ENCODE measurements at places on chromosomes 16 and 17. TPM values are rescaled to one million over a fixed set of nuclear protein-coding genes. Genes with fewer than 3 reads are reported as not detected.

DNA sequence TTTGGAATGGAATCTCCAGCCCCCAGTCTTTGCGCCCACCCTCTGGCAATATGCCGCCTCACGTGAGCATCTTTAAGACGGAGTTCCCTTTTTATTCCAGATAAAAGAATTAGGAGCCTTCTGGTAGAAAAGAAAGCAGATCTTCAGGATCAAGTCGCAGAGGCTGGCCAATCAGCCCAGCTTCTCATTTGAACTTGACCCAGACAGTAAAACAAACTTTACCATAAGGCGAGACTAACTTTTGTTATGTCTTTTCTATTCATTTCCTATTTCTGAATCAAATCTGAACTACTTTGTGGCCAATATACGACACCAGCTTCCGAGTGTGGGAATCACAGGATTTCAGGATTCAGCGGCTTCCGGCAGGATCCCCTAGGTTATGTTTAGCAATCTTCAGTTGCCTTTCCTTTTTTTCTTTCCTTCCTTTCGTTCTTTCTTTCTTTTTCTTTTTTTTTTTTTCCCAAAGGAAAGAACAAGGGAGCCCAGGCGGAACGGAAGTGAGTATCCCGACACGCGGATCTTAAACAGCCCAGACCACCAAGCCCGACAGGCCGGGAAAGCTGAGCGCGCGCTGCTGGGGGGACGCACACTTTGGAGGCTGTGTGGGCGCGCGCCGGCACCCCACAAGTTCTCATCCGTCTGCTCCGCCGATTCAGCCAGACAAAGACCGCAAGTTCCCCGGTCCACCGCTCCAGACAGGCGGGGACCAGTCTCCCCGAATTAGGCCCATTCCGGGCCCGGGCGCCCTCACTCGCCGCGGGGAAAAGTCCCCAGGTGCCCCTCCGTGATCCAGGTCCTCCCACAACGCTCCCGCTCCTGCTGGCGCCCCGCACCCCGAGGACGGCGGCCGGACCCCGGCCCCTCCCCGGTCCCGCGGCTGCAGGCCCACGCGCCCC is 633 bp downstream of the TBC1D16 start:
- H3K27me3 ChIP-seq = peaks cover 1% of the 10 kb centered on the region
- peak overlapping the region; percentile 97 for H3K4me3 ChIP-seq
- DNase-seq = peak; percentile 25
- H3K4me1 ChIP-seq = peaks cover 23% of the 10 kb centered on the region
- peak overlapping the region; percentile 91 for H3K27ac ChIP-seq
- H3K36me3 ChIP-seq = no peaks in the 10 kb centered on the region

DNA sequence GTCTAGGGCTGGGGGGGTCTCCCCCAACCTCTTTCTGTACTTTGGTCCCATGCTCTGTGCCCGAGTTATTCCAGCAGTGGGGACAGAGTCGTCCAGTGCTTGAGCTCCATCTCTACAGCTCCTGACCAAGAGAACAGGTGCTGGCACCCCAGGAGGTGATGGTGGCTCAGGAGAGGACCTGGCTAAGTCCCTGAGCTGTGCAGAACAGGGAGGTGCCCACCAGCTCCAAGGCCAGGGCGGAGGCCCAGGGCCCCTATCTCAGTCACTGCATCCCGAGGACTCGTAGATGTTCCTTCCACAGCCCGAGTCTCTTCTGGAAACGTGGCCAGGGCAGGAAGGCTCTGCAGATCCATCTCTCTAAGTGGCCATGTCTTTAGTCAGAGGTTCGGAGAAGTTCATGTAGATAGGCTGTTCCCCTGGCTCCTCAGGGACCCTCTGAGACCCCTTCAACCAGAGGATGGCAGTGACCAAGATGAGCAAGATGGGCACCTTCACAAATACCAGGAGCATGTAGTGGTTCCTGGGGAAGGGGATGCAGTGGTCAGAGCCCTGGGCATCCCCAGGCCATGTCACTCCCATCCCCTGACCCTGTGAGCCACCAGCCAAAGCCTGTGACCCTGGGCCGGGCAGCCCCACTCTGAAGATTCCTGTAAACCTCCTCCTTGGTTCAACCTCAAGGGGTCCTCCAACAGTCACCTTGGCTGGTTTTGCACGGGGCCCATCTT is 8.7 kb downstream of the CD300LB start:
- H3K27me3 ChIP-seq = peaks cover 3% of the 10 kb centered on the region
- no peaks in the 10 kb centered on the region for H3K4me1 ChIP-seq
- H3K27ac ChIP-seq = no peak overlapping the region
- DNase-seq = no peak

- no peaks in the 10 kb centered on the region for H3K36me3 ChIP-seq
- H3K27me3 ChIP-seq = peaks cover 5% of the 10 kb centered on the region
- peaks cover 33% of the 10 kb centered on the region for H3K4me1 ChIP-seq
- peak overlapping the region; percentile 91 for H3K27ac ChIP-seq
- peak overlapping the region; percentile 86 for H3K4me3 ChIP-seq
- DNase-seq = no peak
These were observed 8.2 kb downstream of the NHERF2 start for GRCh38 chr16:2034696-2035430.

DNA sequence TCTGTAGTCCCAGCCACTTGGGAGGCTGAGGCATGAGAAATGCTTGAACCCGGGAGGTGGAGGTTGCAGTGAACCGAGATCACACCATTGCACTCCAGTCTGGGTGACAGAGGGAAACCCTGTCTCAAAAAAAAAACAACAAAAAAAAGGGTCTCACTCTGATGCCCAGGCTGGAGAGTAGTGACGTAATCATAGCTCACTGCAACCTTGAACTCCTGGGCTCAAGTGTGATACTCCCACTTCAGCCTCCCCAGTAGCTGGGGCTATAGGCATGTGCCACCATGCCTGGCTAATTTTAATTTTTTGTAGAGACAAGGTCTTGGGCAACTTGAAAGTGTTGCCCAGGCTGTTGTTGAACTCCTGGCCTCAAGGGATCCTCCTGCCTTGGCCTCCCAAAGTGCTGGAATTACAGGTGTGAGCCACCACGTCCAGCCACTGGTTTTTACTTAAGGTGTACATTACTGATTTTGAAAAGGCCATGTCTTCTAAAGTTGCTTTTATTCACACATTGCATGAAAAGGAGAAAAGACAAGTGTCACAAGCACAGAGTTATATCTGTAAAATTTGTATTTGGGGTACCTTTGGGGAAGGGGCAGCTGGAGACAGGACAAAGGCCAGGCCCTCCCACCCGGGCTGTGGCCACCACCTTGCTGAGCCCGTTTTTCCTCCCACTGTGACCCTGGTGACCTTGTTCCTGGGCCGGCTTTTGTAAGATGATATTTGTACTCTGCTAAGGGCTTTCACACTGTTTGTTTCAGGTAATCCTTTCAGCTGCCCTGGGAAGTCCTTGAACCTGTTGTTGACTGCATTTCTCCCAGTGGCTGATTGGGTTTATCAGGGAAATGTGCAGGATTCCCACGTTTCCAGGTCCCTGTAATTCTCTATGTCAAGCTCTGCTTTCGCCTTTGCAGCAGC is 11.5 kb downstream of the GPT2 start:
- no peak for DNase-seq
- H3K27ac ChIP-seq = no peak overlapping the region
- no peak overlapping the region for H3K4me3 ChIP-seq
- H3K36me3 ChIP-seq = no peaks in the 10 kb centered on the region

DNA sequence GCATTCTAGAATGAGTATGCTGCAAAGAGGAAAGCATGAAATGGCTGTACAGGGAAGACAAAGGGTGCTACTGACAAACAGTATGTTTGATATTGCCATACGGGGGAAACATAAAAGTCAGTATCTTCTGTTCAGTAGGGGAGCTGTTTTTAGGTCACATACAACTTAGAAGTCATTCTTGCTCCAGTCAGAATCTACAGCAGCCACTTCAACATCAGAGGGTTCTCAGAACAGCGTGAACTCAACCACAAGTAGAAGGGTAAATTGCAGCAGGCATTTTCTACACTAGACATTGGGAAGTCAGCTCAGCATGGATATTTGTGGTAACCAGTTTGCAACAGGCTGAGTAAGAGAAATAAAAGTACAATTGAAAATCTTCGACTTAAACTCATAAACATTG is 1241.8 kb upstream of the GOT2 start:
- no peak for DNase-seq
- no peak overlapping the region for H3K4me3 ChIP-seq
- H3K27me3 ChIP-seq = no peaks in the 10 kb centered on the region

The SRSF2 gene
- total RNA-seq = 171 TPM

The APPBP2 gene
- 53.0 TPM for total RNA-seq

The ENPP7 gene
- total RNA-seq = not detected

The ASPA gene
- not detected for total RNA-seq

The RAD51D gene
- total RNA-seq = 12.4 TPM

GRCh38 chr16:77212741-77213541 is 13.7 kb downstream of the SYCE1L start:
- H3K27me3 ChIP-seq = peaks cover 10% of the 10 kb centered on the region
- no peak overlapping the region for H3K4me3 ChIP-seq
- H3K4me1 ChIP-seq = peaks cover 11% of the 10 kb centered on the region
- no peaks in the 10 kb centered on the region for H3K36me3 ChIP-seq
- DNase-seq = no peak
- H3K27ac ChIP-seq = no peak overlapping the region

DNA sequence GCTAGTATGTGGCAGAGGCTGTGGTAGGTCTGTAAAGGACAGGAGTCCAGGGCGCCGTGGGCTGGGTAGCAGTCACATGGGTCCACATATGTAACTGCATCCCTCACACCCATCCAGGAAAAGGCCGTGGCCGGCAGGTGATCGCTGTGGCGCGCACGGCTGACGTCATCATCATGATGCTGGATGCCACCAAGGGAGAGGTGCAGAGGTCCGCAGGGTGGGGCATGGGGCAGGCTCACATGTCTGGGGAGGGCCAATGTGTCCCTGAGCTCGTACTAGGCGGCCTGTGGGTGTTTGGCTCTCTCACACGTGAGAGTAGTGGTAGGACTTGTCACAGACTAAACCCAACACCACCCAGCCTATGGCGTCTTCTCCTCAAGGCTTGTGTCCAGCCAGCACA is 9.0 kb upstream of the MYO15A start:
- H3K27me3 ChIP-seq = no peaks in the 10 kb centered on the region
- H3K4me3 ChIP-seq = no peak overlapping the region
- H3K36me3 ChIP-seq = peaks cover 7% of the 10 kb centered on the region
- H3K27ac ChIP-seq = no peak overlapping the region
- DNase-seq = no peak

DNA sequence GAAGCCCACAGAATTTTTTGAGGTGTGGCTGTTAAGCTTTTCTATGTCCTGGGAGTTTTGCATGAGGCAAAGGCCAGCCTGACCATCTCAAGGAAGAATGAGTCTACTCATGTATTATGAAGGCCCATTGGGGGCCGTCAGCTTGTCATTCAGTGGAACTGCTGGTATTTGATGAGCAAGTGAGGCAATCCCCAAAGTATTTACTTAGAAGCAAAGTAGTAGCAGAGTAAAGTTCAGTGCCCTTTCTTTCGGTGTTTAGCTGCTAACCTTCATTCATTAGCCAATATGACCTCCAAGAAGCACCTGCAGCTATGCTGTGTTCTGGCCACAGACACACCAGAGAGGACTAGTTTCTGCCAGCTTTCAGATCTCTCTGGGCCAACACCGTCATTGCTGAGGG is 80.2 kb downstream of the RPA1 start:
- H3K27ac ChIP-seq = no peak overlapping the region
- peaks cover 12% of the 10 kb centered on the region for H3K4me1 ChIP-seq
- no peak overlapping the region for H3K4me3 ChIP-seq
- peaks cover 44% of the 10 kb centered on the region for H3K27me3 ChIP-seq

DNA sequence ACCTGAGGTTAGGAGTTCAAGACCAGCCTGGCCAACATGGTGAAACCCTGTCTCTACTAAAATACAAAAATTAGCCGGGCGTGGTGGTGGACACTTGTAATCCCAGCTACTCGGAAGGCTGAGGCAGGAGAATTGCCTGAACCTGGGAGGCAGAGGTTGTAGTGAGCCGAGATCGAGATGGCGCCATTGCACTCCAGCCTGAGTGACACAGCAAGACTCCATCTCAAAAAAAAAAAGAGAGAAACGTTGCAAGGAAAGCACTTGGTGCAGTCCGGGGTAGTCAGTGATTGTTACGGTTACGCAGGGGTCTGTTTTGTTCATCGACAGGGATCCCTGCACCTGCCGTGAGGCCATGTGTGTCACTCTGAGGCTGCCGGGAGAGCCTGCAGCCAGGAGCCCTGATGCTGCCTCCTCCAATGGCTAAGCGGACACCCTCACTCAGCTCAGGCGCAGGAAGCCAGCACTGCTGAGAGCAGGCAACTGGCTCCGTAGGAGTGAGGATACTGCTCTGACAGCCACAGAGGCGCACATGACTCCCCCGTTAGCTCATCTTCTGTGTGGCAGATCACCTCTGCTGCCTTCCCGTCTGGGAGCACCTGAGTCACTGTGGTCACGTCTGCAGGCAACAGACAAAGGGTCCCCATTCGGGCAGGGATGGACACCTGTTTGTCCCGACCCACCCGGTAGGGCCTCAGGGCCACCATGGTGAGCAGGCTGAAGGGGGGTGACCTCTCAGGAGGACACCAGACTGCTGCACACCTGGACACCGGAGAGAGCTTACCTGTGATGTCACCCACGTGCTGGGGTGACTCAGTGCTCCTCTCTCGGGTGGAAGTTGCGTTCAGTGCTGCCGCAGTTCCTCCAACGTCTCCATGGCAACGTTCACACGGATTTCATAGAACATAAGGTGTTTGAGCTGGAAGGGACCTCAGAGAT is 5.2 kb upstream of the RAB26 start:
- H3K4me3 ChIP-seq = no peak overlapping the region
- H3K27ac ChIP-seq = no peak overlapping the region
- H3K27me3 ChIP-seq = peaks cover 6% of the 10 kb centered on the region
- no peak for DNase-seq
- peaks cover 9% of the 10 kb centered on the region for H3K4me1 ChIP-seq

The CPNE7 gene
- total RNA-seq = 17.3 TPM

DNA sequence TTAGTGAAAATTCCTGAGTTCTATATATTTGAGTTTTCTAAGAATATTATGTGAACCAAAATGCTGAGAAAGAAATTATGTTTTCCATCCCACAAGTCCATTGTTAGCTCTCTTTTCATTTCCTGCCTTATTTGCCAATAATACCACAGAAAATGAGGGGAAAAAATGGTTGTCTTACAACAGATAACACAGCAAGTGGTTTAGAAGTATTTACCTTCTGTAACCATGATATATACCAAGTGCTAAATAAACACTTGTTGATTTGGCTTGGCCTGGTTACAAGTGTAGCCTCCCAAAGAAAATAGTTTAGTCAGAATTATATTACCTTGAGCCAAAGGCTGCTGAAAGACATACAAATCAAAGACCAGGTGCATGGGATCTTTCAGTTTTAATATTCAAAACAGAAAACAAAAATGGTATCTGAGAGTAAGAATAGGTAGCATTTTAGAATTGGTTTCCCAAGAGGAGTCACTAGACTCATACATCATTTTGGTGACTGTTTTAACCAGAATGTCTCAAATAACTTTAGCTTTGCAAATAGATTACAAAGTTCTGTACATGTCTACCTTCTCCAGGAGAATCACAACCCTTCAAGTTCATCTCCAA is 439.8 kb upstream of the DYNLRB2 start:
- peaks cover 6% of the 10 kb centered on the region for H3K27me3 ChIP-seq
- no peaks in the 10 kb centered on the region for H3K36me3 ChIP-seq
- peaks cover 6% of the 10 kb centered on the region for H3K4me1 ChIP-seq
- no peak overlapping the region for H3K27ac ChIP-seq
- no peak overlapping the region for H3K4me3 ChIP-seq

Measured in HFFc6 (cell line).